ENCODE measurements at places on chromosomes 1 and 21.

GRCh38 chr1:186275822-186276221 lies 99.2 kb downstream of the TPR start:
- DNase-seq, result no peak

DNA sequence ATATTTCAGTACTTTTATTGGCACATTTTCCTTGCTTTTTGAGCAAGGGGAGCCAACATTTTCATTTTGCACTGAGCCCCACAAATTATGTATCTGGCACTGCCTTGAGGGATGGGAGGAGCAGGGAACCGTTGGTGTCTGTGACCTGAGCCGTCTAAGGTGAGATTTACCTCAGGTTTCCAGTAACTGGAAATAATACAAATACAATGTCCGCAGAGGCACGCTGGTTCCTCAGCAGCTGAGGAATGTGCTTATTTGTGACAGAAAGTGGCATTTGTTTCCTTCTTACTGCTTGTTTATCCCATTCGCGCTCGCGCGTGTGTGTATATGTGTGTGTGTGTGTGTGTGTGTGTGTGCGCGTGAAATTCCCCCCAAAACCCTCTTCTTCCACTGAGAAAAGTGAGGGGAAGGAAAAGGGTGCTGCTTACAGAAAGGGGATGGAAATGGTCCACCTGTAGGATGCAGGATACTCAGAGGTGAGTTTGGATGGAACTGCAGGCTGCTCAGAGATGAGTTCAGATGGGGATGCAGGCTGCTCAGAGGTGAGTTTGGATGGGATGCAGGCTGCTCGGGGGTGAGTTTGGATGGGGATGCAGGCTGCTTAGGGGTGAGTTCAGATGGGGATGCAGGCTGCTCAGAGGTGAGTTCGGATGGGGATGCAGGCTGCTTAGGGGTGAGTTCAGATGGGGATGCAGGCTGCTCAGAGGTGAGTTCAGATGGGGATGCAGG lies 30.2 kb upstream of the SLAMF1 start:
- no peak for DNase-seq

DNA sequence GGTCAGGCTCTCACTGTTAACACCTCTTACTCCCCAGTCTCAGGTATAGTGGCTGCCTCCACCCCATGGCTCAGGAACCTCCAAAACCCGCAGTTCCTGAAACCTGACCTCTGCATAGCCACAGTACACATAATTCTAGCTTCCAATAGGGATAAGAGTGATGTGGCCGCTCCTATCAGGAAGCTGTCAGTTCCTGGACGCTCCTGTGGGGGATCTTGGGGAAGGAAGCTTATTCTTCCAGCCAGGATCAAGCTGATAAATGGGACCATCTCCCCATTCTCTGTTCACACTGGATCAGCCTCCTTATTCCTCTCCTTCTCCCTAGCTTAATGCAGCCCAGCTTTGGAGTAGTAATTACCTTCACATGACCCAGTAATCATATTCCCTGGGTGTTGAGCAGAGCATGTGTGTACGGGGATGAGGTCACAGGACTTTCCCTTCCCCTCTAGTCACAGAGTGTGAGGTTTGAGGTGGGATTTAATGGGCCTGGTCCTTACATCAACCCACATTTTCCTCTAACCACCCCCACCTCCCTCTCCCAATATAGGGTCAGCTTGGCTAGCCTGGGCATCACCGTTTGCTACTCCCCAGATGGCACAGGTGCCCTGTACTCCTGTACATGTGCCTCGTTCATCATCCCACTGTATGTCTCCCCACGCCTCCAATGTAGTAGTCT lies 7.0 kb upstream of the POU3F1 start:
- no peak for DNase-seq

- no peak for DNase-seq
Measured at GRCh38 chr21:39003982-39004633, 179.1 kb downstream of the PSMG1 start.

GRCh38 chr21:28518630-28519029 lies 474.0 kb downstream of the LTN1 start:
- no peak for DNase-seq

GRCh38 chr1:112938210-112938609 lies 17.8 kb downstream of the SLC16A1 start:
- no peak for DNase-seq

DNA sequence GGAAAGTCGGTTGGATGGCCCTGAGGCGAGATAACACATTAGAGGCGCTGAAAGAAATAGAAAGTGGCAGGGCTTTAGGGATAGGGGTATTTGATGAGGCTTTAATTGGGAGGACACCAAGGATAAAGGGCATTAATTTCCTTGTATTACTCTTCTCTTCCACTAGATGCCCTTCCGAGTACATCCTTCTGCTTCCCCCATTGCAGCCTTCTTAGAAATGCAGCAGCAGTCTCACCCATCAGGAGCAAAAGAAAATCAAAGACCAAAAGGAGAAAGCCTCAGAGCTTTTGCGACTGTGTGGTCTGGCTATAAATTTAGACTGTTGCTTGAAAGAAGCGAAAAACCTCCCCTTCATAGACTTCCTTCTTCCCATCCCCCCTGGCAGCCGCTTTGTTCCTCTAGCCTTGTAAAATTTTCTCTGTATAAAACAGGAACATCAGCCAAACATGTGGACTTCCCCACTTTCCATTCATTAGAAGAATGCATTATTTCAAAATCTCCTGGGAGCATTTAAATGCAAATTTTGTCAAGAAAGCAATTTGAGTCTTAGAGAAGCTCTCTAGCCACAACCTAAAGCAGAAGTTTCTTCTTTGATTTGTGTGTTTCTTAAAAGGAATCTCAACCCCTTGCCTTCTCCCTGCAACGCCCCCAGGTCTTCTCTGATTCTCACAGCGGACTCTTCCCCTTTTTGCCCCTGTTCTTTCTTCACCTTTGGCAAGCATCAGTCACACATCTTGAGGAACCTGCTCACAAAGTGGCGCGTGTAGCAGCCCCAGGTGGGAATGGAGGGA lies 76.6 kb downstream of the NDUFS5 start:
- DNase-seq, result no peak

DNA sequence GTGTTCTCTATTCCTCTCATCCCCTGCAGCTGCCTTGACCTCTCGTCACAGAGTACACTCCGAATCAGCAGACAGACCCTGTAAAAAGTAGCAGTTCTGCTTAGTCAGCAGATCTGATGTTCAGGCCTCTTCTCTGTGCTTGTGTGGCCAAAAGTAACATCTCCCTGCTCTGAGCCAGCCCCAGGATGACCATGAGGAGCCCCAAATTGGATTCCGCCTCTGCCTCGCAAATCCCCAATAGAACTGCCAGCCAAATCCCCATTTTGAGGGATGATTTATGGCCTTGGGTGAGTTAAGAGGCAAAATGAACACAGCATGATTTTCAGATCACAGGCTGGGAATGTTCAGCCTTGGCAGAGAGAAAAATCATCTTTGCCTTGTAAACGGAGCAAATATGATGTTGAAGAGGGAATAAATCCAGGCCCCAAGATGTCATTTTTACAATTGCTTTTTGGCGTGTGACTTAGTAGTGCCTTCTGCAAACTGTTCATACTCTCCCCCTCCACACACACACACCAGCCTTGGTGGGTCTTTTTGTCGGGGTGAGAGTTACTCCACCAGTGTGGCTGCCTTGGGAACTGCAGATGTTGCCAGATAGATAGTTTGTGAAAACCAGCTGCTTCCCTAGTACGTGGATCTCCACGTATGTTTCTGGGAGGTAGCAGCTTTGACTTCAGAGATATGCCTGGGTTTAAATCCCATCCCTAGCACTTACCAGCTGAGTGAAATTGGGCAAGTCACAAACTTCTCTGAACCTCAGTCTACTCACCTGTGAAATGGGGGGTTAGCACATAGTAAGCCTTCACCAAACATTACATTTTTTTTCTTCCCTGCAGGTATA lies 77.8 kb downstream of the MAN1C1 start:
- peak; percentile 36 for DNase-seq

- no peak for DNase-seq
Measured at GRCh38 chr1:43041591-43041990, 82.9 kb upstream of the SLC2A1 start.

DNA sequence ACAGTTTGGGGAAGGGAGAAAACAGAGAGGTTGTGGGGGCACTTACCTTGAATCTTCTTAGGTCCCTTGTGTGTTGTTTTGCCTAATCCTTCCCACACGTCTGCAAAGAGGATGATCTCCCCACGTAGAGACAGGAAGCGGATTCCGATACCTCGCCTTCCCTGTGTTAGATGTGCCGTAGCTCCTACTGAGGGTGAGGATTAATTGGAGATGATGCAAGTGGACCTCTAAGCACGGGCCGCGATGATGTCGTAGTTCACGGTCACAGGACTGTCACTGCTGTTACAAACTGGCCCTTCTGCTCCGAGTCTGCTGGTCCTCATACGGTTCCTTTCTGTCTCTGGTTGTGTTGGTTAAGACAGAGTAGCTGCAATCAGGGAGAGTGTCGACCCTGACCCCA lies 27.7 kb downstream of the GALNT2 start:
- DNase-seq, result no peak

DNA sequence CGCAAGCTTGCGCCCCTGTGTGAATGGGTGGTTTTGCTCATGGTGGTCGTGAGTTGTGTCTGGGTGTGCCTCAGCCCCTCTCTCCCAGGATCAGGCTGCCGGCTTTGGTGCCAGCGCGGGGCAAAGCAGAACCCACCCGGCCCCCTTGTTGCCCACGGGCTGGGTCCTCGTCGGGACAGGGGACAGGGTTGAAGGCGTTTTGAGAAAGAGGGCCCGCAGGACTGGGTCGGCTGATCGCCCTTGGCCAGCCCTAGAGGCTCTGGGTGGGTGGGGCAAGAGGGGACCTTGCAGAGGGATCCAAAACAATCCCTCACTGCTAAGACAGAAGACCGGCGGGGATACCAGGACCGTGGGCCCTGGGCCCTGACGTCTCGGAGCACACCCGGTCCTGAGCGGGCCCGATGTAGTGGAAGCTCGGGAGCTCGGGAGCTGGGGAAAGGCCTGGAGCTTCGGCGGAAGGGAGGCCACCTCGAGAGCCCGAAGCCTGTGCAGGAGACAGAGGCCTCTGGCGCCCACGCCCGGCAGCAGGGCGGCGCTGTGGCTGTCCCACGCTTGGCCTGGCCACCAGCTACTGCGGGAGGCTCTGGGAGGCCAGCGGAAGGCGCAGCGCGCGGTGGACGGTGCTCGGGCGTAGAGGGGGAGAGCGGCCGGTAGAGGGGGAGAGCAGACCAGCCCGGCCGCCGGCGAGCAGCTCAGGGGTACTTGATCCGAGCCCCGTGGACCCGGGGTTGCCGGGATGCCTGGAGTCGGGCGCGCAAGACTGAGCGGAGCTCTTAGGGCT lies 2.8 kb upstream of the ZNF678 start:
- no peak for DNase-seq

GRCh38 chr21:45994759-45995685 lies 13.5 kb downstream of the COL6A1 start:
- no peak for DNase-seq

- DNase-seq, result no peak
Measured at GRCh38 chr1:62082456-62083363, 111.9 kb upstream of the L1TD1 start.

GRCh38 chr21:33386222-33386784 lies 16.9 kb upstream of the IFNGR2 start:
- no peak for DNase-seq

DNA sequence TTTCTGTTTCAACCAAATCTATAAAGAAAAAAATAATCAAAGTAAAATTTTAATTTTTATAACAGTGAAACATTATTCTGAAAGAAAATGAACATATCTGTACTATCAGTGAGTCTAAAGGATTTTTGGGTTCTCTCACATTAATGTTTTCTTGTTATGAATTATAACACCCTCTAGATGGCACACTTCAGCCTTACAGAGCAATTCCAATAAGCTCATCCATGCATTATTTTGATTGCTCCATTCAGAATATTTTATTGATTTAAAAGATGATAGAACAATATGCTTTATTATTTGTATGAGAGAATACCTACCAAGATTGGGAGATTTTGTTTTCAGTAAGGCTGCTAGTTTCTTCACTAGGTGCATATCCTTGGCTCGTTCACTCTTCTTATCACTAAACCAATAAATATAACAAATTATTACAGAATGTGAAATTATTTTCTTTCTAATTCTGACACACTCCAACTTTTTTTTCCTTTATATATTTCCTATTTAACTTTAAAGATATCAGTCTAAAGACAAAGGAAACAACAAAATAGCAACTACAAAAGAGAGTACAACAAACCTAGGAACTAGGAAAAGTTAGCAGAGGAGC lies 82.4 kb downstream of the RAB3GAP2 start:
- no peak for DNase-seq

DNA sequence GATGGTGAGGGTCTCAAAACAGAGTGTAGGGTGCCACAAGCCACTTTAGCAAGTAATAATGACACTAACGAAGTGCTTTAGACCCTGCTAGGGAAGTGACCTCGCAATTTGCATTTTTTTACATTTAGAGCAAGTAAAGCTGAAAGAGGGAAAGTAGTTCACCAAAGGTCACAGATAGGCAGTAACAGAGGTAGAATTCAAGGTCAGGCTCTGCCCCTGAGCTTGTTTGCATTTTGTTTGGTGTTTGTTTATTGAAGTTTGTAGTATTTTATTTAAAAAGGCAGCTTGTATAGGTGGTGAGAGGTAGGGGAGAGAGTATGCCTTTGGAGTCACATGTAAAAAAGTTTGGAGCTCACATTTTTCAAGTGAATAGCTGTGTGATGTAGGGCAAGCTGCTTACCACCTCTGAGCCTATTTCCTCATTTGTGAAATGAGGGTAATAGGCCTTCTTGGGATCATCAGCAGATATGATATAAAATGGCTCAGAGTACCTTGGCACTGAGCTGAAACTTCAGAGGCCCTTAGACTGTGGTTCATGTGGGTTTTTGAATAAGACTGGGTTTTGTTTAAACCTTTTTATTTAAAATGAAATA lies 142.5 kb downstream of the TRABD2B start:
- DNase-seq, result no peak

DNA sequence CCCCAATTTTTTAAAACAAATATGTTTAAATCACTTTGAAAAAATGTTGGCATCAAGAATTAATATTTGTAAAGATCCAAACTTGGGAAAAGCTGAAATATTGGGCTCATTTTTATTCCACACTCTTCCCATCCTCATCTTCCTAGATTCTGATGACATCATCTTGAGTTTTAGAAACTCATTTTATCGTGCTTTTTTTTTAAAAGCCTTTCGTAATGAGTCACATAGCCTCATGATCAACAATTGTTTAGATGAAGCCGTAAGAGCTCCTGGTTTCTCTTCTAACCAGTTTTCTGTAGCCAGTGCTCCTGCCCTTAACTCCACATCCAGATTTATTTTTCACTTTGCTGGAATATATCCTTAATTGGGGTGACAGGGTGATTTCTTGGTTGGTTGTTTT lies 78.6 kb downstream of the POFUT2 start:
- DNase-seq, result no peak

DNA sequence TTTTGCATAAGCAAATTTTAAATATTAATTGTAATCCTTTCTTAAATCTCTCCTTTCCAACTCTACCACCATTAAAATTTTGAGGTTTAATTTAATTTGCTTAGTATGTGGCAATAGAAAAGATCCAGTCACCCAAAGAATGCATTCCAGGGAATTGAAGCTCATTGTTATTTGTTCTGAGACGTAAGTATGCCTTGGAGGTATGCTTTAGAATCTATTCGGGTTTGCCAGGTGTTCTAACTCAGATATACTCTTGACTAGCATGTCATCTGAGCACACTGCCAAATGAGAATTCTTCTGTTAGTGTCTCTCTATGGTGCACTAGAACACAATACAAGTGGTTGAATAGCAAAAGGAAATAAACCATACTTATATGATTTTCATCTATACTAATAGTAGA lies 813.6 kb upstream of the ADGRL2 start:
- no peak for DNase-seq

All from left renal cortex interstitium (tissue), 4 donors.